Stimulated activated CD4-positive, alpha-beta T cell treated with anti-CD3 and anti-CD28 coated beads, Interleukin-12 subunit alpha, Interleukin-12 subunit beta, amount 100 ng/mL, for 4 hours (primary cell): ENCODE measurements at places on chromosomes 16 and 17.

- no peak for DNase-seq
Measured at GRCh38 chr16:50808929-50809538, 67.1 kb downstream of the CYLD start.

DNA sequence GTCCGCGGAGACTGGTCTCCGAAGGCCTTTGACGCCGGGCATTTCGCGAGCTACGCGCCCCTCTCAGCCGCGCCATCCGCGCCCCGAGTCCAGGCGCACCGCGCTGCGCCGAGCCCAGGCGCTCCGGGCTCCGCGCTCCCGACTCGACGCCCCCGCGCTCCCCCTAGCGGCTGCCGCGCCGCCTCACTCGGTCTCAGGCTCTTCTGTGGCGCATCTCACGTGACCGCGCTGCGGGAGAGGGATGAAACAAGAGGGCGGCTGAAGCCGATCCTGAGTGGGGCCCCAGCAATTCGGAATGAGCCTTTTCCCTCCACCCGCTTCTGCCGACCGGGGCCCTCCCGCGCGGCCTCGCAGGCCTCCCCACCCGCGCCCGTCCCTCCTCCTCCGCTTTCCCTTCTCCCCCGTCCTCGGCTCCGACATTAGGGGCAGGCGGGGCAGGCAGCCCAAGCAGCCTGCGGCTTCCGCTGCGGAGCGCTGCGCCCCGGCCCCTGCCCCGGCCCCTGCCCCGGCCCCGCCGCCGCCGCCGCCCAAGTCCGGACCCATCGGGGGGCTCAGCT lies 42.5 kb upstream of the AMZ2 start:
- DNase-seq: peak; percentile 93

DNA sequence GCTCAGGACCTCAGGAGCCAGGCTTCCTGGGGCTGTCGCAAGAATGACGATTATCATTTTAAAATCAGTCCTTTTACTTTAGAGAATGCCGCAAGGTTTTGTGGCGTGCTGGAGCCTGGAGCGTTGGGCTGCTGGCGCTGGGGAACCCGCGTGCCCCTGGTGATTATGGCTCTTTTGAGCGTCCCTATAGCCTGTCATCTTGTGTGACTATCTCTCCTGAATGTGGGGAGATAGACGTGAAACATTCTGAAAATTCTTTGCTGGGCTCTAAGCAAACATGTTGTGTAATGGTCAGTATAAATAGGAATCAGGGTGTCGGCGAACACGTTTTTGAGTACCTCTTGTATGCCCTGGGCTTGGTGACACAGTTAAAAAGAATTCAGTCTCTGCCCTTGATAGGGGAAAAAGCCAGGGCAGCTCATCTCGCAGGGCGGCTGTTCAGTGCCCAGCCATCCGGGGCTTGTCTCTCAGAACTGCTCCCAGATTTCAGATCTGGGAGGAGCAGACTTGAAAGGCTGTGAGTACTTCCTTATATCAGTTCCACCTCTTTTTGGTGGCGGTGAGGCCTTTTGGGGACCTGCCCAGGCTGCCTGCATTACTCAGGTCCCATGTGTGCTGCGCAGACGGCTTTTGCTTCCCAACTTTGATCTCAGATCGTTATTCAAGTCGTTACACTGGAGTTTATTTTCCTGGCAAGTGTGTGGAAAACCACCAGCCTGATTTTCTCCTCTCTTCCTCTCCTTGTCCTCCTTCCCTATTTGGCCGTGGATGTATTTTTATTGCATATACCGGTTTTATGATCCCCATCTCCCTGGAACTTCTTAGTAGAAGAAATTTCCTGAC lies 973 bp downstream of the SLC7A6 start:
- peak; percentile 43 for DNase-seq

GRCh38 chr17:73168667-73169066 lies 3.9 kb downstream of the SSTR2 start:
- DNase-seq: no peak

DNA sequence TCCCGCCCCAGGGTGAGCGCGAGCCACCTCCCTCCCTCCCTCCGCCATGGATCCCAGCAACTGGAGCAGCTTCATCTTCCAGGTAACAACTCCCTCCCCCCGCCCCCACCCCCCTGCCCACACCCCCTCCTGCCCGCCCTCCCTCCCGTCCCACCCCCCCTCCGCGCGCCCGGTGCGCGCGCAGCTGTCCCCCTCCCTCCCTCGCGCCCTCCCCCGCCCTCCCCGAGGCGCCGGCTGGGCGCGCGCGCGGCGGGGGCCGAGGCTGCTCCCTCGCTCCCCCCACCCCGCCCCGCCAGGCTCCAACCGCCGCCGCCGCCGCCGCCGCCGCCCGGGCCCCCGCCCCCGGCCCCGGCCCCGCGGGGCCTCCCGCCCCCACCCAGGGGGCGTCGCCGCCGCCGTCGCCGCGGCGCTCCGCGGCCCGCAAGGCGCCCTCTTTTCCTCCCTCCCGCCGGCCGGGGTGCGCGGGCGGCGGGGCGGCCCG lies at the start of gene MAZ:
Gene MAZ (plus strand): TSS at position 431 of the 481 bp plus-strand sequence. CDS start 173 bp downstream, outside the sequence.
- peak; percentile 80 for DNase-seq

GRCh38 chr16:58582971-58583765 lies 46.5 kb downstream of the CNOT1 start:
- no peak for DNase-seq

DNA sequence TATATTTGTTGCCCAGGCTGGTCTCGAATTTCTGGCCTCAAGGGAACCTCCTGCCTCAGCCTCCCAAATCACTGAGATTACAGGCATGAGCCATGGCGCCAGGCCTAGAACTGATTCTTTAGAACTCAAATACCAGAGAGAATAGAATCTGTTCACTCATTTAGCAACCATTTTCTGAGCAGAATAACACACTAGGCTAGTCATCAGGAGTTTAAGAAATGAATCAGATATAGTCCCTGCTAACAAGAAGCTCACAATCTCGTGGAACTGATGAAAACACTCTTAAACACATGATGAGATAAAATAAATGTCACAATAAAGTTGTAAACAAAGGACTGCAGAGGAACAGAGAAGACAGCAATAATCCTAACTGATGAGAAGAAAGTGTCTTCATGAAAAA lies 55.8 kb upstream of the ADCY9 start:
- no peak for DNase-seq

DNA sequence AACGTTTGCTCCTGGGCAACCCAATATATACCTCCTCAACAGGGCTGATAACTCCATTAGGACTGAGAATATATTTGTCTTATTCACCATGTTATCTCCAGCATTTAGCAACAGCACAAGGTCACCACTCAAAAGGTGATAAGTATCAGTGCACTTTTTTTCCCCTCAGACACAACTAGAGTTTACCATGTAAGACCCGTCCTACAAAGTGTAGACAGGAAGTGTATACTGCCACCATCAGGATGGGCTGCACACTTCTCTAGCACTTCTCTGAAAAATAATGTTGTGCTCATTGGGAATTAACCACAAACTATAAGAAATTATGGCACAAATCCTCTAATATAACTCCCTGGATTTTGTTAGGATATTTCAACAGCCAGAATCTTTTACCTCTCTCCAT lies 5.7 kb upstream of the VAT1L start:
- DNase-seq: no peak

DNA sequence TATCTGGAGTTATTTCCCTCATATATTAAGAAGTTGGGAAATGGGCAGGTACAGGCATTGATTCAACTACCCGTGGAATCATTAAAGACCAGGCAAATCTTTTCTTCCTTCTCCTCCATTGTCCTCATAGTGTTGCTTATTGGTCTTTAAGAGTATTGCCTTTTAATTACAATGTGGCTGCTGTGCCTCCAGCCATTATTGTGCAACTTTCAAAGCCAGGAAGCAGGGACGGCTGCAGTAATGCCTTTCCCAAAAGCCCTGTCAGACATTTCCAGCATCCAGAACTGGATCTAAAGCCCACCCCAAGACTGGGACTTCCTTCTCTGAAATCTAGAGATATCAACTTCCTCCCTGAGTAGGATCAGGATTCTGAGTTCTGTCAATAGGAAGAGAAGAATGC lies 42.3 kb upstream of the MED9 start:
- no peak for DNase-seq

GRCh38 chr17:69325518-69326376 lies 1.2 kb downstream of the ABCA5 start:
- DNase-seq: no peak

DNA sequence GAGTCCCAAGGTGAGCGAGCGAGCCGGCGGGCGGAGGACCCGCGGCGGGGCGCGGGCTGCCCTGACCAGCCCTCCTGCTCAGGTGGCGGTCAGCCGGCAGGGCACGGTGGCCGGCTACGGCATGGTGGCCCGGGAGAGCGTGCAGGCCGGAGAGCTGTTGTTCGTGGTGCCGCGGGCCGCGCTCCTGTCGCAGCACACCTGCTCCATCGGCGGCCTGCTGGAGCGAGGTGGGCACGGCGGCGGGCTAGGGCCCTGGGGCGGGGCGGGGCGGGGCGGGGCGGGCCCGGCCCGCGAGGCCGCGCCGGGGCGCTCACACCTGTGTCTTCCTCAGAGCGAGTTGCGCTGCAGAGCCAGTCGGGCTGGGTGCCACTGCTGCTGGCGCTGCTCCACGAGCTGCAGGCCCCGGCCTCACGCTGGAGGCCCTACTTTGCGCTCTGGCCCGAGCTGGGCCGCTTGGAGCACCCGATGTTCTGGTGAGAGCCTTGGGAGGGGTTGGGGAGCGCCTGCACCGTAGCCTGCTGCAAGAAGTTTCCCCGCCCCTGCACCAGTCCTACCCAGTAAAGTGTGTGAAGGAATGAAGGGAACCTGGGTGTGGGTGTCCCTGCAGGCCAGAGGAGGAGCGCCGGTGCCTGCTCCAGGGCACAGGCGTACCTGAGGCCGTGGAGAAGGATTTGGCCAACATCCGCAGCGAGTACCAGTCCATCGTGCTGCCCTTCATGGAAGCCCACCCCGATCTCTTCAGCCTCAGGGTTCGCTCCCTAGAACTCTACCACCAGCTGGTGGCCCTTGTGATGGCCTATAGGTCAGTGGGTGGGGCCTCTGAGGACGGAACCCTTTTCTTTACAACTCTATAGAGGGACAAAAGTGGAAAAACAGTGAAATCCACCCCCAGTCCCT lies 802 bp downstream of the SETD6 start:
- DNase-seq: peak; percentile 44

DNA sequence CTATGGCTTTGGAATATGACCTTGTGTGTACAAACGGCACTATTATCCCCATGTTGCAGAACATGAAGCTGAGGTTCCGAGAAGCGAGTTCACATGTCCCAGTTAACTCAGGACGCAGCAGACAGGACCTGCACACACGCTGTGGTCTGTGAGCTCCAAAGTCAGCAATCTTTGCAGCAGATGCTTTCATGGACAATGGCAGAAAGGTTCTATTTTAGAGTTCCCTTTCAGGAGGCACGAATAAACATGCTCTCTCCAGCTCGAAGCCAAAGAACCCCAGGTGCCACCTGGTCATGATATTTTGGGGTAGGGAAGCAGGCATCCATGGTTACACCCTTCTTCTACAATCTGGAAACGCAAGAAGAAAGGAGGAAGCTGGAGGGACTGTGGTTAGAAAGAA lies 412.0 kb downstream of the TMEM114 start:
- DNase-seq: no peak

DNA sequence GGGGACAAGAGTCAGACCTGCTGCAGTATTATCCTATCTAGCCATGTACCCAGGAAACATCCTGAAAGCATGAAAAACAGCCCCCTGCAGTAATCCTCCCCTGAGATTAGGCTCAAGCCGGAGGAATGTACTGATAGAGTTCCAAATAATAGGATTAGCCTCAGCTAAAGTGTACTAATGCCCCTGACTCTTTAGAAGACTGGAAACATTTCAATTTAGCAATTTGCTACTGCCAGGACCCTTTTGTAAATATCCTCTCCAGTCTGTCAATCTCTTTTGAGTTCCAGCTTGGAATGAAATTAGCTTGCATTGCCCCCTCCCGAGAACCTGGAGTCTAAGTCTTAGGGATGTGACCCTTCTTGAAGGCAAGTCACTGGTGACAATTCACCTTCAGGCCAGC lies 110.8 kb upstream of the DNAH9 start:
- DNase-seq: no peak

GRCh38 chr16:8660841-8661301 lies 13.5 kb upstream of the ABAT start:
- DNase-seq: peak; percentile 38

DNA sequence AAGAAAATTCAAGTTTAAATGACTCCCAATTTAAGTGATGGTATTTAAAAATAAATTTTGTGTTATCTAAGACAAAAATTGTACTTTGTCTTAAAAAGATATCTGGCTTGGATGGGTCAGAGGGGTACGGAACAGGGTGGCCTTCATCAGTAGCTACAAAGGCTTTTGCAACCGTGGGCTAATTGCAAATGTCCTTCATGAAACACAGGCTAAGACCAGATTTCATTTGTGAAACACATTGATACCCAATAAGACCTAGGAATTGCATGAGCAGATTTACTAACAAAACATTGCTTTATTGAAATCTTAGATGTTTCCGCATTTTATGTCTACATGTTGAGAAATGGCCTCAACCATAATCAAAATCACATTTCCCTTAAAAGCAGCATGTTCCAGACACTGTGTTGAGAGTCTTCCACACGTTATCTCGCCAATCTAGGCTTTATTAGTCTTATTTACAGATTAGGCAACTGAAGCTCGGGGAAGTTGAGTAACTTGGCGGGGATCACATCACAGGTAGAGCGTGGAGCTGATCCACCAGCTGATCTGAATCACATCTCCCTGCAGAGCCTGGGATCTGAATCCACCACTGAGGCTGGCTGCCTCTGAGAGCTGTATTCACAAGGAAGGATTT lies 21.8 kb downstream of the FBXO39 start:
- DNase-seq: no peak

- no peak for DNase-seq
Measured at GRCh38 chr17:43966276-43966675, 12.5 kb upstream of the PYY start.

- DNase-seq: no peak
Measured at GRCh38 chr16:60655514-60656153, 1380.6 kb downstream of the CDH8 start.

DNA sequence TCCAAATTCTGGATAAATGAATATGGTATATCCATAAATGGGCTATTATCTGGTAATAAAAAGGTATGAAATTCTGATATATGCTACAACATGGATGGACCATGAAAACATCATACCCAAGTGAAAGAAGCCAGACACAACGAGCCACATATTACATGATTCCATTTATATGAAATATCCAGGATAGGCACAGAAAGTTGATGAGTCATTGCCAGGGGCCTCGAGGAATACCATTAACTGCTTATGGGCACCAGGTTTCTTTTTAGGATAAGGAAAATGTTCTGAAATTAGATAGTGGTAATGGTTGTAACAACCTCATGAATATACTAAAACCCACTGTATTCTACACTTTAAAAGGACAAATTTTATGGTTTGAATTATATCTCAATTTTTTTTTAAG lies 123.2 kb downstream of the PITPNC1 start:
- DNase-seq: no peak

GRCh38 chr16:88318521-88318920 lies 64.2 kb upstream of the ZNF469 start:
- no peak for DNase-seq

- DNase-seq: peak; percentile 68
Measured at GRCh38 chr17:21252796-21253645, at the start of gene NATD1. Gene NATD1, minus strand, starts transcription at chr17:21253410. Its CDS starts 146 bp downstream, at chr17:21253264.

GRCh38 chr17:6471531-6472465 lies 27.5 kb downstream of the PIMREG start:
- no peak for DNase-seq
